ENCODE measurements at places on chromosomes 3 and 15.

DNA sequence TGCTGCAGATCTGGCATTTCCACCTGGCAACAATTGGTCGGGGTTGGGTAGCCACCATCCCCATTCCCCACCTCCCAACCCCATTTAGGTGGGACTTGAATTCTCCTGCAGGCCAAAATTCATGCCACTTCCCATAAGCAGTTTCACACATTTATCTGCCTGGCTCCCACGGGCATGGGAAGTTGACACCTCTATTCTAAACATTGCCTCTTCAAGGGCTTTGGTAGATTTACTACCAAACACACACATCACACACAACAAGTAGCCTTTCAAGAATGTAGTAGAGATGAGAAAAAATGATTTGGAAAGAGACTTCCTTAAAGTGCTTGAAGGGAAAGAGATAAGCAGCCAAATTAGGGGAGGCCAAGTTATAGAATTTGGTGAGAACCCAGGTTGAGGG, 30.9 kb downstream of the ZBTB38 start:
- no peak for DNase-seq

DNA sequence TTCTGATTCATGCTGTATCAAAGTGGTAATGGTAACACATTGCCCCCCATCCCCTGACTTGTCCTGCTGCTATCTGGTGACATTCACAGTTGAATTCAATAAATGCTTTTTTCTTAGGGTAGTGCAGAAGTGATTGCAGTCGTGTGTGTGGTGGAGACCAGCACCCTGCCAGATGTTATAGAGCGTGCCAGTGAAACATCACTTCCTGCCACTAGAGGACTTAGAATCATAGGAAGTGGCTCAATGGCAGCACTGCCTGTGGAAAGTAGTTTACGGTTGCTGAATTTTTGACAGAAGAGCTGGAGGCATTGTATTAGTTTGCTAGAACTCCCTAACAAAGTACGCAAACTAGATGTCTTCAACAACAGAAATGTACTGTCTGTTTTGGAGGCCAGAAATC, 37.4 kb upstream of the P2RY12 start:
- DNase-seq = no peak

- DNase-seq = no peak
Observed at GRCh38 chr15:25422021-25422420, 16.8 kb downstream of the UBE3A start.

- DNase-seq = no peak
Observed at GRCh38 chr15:100714034-100714748, 111.8 kb downstream of the ASB7 start.

GRCh38 chr3:56137415-56137814, 330.9 kb downstream of the ERC2 start:
- DNase-seq = no peak

DNA sequence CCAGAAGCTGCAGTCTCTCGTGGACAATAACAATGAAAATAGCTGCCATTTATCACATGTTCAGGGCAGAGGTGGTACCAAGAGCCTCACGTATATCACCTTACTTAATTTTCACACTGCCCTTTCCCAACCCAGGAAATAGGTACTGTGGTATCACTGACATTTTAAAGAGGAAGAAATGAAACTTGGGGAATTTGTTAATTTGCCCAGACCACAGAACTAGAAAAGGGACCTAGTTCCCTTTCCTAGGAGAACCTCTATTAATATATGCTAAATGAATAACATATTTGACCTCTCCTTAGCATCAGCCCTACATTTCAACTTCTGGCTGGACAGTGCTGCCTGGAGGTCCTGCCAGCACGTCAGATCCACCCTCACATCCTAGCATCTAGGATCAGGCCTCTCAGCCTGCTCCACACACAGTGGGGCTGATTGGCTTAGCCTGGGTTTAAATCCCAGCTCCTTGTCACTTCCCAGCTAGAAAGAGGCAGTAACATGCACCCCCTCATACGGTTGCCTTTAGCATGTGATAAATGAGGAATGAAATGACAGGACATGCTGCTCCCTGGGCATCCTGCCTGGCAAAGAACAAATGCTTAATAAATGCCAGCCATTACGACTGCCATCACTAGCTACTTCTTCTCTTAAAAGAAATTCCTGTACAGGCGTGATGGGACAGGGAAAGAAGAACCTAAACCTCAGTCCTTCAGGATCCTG, 95.1 kb upstream of the TNFAIP8L3 start:
- DNase-seq = no peak

DNA sequence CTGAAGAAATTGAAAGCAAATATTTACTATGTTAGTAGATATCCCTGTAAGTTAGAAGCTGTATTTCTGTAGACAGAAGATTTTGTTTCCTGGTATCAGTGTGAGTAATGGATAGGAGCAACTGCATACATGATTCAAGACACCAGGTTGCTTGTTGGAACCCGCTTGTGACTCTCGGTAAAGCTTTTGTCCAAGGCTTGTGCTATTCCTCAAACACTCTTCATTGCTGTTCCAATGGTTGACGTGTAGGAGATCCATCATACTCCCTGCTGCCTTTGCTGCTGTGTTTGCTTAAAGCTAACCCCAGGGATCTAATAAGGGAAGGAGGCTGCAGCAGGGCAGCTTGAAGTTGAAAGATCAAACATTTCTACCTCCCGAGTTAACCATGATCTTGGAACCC, 160.1 kb downstream of the RSRC1 start:
- no peak for DNase-seq

GRCh38 chr3:23991306-23991682, 46.2 kb downstream of the NR1D2 start:
- no peak for DNase-seq

GRCh38 chr3:70546679-70547078, 234.2 kb upstream of the MDFIC2 start:
- DNase-seq = no peak

DNA sequence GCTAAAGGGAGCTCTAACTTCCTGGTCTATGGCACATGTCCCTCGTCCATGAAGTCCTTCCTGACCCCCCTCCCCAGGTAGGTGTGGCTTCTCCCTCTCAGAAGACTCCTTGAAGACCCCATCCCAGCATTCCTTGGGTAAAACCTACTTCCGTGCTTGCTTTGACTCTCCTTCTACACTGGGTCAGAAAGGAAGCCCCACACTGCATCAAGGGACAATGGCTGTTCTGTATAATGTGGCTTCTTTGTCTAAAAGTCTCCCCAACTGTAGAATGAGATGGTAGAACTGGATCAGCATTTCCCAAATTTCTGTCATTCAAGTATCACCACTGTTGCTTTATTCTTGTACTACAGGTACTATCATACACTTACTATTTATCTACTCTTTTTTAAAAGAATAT, 3.9 kb upstream of the DNAJA4 start:
- no peak for DNase-seq

DNA sequence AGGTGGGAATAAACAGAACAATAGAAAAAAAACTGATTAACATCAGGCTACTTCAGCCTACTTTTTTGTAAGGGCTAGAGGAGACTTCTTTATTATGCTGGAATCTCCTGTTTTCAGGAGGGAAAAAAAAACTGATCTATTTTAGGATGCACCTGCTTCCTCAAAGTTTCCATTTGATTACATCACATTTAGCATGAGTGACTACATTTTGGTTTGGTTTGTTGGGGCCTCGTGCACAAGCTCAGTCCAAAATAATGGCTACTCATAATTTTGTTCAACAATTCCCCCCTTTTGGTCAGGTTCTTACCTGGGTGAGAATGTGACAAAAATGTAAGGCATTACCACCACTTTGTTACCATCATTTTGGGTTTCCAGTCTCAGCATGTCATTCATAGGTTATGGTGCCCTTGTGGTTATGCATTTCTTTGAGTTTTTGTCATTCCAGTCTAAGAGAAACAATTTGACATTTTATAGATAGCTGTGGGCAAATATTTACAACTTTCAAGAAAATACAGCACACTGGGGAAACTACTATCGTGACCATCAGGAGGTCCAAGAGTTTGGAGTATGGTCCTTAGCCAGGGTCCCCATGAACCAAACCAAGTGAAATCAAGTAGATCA, 93.6 kb upstream of the ATP11B start:
- no peak for DNase-seq

DNA sequence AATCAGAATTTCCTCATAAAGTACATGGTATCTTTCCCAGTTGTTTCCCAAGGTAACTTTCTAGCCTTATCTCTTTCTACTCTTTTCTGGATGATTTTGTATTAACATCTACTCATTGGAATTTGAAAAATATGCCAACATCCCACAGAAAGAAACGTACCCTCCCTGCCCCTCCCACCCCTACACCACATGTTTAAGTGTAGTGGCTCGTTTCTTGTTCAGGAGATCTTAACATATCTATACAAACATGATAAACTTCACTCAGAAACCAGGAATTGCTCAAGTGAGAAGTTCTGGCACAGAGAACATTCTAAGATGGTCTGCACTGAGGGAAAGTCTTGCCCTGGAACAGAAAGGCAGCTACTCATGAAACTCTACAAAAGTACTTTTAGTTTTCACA, 404.7 kb downstream of the SOX2 start:
- no peak for DNase-seq

GRCh38 chr3:108602249-108602934, 12.9 kb downstream of the DZIP3 start:
- DNase-seq = no peak

GRCh38 chr3:177948716-177949425, 587.4 kb upstream of the KCNMB2 start:
- DNase-seq = no peak

GRCh38 chr3:27114684-27115083, 254.5 kb downstream of the NEK10 start:
- no peak for DNase-seq

- DNase-seq = no peak
Observed at GRCh38 chr3:196942915-196943277, 568 bp upstream of the NCBP2 start.

DNA sequence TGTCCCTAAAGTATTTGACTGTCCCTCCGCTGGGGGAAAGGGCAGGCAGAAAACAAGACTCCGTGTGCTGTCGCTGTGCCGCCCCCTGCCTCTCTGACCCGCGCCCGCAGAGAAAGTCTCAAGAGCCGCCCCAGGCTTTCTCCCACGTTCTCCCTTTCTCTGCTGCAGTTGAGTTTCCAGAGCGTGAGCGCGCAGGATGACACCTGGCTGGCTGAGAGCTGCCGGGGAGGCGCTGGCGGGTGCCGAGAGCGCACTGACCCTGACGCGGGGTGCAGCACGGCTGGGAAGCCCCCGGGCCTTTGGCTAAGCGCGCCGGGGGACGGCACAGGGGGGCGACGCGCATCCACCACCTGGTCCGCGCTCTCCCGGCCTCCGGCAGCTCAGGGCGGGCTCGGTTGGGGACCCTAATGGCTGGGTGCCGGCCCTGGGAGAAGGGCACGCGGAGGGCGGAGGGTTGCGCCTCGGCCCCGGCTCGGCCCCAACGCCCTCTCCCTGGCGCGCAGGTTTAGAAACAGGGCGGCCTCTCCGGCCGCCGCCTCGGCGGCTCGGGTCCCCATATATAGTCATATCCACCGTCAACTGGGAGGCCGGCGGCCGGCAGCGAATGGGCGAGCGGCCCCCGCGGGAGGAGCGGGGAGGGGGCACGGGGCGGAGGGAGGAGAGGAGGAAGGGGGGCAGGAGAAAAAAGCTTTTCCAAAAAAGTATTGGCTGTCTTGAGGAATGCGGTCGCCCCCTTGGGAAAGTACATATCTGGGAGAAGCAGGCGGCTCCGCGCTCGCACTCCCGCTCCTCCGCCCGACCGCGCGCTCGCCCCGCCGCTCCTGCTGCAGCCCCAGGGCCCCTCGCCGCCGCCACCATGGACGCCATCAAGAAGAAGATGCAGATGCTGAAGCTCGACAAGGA, at the start of gene TPM1:
TPM1 (plus strand) TSS at position 774 of the 903 bp plus-strand sequence; CDS start at position 857, 83 bp downstream.
- DNase-seq = peak; percentile 65

GRCh38 chr3:71949442-71949841, 164.5 kb upstream of the PROK2 start:
- no peak for DNase-seq

GRCh38 chr3:113615976-113616375, 80.5 kb downstream of the USF3 start:
- DNase-seq = no peak

DNA sequence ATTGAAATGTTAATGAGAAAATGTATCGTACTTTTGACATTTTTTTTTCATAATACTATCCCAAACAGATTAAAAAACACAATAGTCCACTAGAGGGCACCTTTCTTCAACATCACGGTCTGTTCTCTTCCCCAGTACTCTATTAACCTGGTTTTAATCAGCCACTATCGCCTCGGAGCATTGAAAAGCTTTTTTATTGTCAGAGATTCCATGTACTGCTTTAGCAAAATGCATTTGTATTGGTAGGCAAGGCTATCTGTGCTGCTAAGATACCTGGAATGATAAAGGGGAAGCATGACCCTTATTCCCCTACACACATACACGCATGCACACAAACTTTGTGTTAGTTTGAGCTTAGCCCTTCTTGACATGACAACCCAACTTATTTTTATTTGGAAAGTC, 160.1 kb upstream of the IL12A start:
- peak; percentile 94 for DNase-seq

GRCh38 chr3:142999881-143000280, 1.5 kb upstream of the U2SURP start:
- DNase-seq = no peak

DNA sequence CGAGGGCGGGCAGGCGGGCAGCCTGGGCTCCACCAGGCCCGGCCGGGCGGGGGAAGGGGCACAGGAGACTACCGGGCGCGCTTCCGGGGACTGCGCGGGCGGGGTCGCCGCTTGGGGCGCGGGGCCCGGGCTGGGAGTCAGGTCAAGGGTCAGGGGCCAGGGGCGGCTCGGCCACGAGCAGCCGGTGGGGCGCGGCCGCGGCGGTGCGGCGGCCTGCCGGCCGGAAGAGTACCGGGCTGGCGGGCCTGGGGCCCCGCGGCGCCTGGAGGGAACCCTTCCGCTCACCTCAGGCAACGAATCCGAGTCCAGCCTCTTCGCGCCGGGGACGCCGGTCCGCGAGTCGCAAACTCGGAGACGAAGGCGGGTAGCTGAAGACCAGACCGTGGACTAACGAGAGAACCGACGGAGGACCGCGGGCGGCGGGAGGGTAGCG, 225 bp downstream of the RHOA start:
- DNase-seq = no peak

GRCh38 chr3:44058022-44058867, 183.4 kb upstream of the TOPAZ1 start:
- no peak for DNase-seq

DNA sequence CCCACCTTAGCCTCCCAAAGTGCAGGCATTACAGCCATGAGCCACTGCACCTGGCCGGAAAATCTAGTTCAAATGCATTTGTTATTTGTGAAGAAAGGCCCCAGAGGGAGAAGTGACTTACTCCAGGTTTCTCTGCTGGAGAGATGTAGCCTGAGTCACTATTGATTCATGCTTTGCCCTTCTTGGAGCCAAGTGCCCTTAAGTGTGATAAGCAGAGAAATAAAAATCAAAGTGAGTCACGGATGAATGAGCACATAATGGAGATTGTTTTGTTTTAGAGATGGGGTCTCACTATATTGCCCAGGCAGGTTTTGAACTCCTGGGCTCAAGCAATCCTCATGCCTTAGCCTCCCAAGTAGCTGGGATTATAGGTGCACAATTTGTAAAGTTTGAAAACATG, 33.1 kb downstream of the CDC25A start:
- DNase-seq = no peak

- no peak for DNase-seq
Observed at GRCh38 chr3:67819447-67819846, 165.0 kb upstream of the SUCLG2 start.

- DNase-seq = no peak
Observed at GRCh38 chr3:3603351-3603750, 195.9 kb upstream of the LRRN1 start.

Data from NCI-H2171 treated with DMSO at 0.1 percent for 48 hours (cell line).